Activated CD4-positive, alpha-beta T cell treated with anti-CD3 and anti-CD28 coated beads, Interleukin-2, amount 50 U/mL, for 24 hours (primary cell): ENCODE measurements at places on chromosomes 7 and 10.

DNA sequence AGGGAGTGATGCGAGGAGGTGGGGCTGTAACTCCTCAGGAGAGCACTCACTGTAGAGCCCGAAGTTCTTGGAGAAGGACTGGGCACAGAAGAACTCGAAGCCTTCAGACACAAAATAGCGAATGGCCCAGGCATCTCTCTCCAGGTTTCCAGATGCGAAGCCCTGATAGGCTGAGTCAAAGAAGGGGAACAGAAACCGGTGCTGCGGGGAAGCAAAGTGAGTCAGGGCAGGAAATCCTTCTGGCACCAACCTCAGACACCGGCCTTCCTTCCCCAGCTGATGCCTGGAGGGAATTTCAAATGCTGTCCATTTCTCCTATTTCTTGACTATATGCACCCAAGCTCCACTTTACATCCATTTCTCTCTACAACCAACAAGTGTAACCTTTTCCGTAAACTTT, 26.8 kb downstream of the GOT1 start:
- no peak for DNase-seq

DNA sequence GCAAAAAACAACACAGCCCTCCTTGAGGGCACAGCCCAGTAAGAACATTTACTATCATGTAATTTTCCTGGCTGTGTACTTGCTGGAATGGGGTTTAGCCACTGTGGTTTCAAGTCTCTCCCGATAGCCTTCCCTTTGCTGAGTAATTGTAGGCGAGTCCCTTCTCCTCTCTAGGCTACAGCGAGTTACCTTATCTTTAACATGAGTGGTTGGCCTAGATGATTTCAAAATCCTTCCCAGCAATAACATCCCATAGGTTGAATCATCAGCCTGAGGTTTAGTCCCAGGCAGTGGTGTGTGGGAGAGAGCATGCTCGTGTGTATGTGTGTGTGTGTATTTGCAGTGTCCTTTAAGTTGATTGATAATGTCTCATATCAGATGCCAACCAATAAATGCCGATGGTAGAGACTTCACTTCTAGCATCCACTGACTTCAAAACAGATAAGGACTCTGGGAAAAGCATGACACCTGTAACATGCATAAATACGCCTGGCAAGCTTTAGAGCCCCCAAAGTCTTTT, 142.9 kb upstream of the ZMIZ1 start:
- DNase-seq = no peak

DNA sequence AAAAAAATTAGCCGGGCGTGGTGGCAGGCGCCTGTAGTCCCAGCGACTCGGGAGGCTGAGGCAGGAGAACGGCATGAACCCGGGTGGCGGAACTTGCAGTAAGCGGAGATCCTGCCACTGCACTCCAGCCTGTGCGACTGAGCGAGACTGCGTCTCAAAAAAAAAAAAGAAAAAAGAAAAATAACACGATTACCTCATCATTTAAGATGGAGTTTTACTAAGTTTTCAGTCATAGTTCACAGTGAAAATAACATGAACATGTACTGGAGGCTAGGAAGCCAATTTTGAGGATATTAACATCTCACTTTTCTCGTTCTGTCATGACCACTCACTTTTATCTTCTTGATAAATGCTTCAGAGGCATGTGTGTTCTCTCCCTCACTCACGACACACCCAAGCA, 3.1 kb upstream of the RUNDC3B start:
- DNase-seq = no peak

- DNase-seq = no peak
These were observed 275.6 kb upstream of the AOAH start for GRCh38 chr7:36999626-37000485.

DNA sequence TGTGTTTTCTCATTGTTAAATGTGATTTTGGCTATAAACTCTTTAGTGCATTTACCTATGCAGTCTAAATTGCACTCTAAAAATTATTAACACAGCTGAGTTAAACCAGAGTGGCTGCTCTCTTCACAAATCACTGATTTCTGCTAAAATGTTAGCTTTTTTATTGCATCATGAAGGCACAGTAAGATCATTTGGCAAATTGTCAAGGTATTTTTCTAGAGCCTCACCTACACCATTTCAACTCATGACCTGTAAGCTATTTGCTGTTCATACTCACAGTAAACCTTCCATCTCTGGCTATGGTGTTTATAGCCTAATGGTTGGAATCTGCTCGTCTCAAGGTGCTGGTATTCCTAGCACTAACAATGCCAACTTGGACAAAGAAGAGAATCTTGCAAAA, 25.7 kb downstream of the NDUFB2 start:
- DNase-seq = no peak

- no peak for DNase-seq
These were observed 15.9 kb downstream of the RNF133 start for GRCh38 chr7:122682815-122683550.

- DNase-seq = no peak
These were observed 59.6 kb downstream of the CARD11 start for GRCh38 chr7:2984091-2984490.

GRCh38 chr7:12685550-12685949, 1.9 kb upstream of the ARL4A start:
- DNase-seq = no peak

DNA sequence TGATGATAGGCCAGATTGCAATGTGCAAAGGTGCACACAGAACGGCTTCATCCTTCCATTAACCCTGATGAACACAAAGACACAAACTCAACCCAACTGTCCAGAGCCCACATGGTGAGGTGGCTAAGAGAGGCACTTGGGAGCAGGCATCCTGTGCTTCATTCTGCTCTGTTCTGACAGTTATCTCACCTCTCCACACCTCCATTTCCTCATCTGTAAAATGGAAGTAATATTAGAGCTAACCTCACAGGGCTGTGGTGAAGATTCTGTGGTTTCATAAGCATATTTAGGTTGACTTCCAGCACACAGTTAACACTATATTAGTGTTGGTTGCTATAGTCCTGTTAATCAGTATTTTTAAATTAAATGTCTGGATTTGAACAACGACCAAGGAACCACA, 126.3 kb downstream of the TAX1BP1 start:
- no peak for DNase-seq

GRCh38 chr10:29249018-29249417, 39.9 kb upstream of the LYZL1 start:
- DNase-seq = no peak

GRCh38 chr10:58511765-58512490, 744 bp upstream of the BICC1 start:
- no peak for DNase-seq

- no peak for DNase-seq
These were observed 287.5 kb upstream of the NPVF start for GRCh38 chr7:25515633-25516275.

GRCh38 chr10:19872504-19873271, 56.5 kb downstream of the PLXDC2 start:
- DNase-seq = no peak

GRCh38 chr10:118521415-118522117, 73.9 kb downstream of the PRLHR start:
- no peak for DNase-seq

- DNase-seq = no peak
These were observed 239.2 kb downstream of the EXOC4 start for GRCh38 chr7:133491846-133492652.

DNA sequence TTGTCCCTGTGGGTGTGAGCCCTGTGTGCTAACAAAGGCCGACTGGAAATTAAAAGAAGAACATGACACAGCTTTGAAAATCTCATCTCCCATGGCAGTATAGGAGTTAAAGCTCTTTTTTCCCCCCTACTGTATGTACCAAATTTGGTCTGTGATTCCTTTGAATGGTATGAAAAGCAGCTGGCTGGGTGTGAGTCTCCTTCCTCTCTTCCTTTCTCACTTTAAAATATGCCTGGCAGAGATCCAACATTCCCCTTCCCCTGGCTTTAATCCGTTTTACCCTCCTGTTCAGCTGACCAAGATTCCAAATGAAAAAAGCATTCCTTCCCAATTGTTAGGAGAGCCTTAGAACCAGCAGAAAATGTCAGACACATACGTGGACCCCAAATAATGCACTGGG, 225.0 kb upstream of the CELF2 start:
- no peak for DNase-seq

- no peak for DNase-seq
These were observed 159.0 kb downstream of the CUX1 start for GRCh38 chr7:101976411-101976810.

- no peak for DNase-seq
These were observed 113.6 kb downstream of the TBXAS1 start for GRCh38 chr7:139942636-139943035.

DNA sequence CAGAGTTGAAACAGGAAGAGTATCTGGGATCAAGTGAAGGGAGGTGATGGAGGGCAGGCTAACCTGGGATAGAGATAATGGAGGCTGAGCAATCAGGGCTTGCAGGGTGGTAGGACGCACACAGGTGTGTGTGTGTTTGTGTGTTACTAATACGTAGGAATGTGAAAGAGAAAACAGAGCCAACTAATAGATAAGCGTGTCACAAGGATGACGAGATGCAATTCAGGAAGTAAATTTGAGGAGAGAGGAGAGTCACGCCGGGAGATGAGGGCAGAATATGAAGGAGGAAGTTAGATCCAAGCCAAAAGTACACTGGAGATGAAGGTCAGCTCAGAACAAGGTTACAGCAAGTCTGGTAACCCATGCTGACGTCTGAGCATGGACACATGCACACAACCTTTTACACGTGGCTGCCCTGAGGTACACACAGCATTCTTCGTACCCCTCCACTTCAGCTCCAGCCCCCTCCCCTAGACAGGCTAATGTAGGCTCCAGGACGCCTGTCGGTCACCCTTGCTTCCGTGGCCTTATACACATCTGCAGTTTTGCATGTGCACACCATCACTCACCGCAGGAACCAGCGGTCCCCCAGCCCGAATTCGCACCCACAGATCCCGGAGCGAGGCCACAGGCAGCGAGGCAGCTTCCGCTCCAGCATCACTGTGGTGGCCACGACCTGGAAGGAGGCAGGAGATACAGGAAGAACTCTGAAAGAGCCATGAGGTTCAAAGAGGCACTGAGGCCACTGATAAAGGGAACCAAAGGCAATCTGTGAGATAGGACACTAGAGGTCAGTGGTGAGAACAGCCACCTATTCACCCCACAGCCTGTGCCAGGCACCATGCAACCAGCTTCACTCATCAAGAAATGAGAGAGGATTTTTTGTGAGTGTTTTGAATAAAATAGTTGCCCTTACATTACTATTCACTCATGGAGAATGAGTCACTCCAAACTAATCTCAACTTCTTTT, 23.7 kb upstream of the TRPV6 start:
- no peak for DNase-seq

DNA sequence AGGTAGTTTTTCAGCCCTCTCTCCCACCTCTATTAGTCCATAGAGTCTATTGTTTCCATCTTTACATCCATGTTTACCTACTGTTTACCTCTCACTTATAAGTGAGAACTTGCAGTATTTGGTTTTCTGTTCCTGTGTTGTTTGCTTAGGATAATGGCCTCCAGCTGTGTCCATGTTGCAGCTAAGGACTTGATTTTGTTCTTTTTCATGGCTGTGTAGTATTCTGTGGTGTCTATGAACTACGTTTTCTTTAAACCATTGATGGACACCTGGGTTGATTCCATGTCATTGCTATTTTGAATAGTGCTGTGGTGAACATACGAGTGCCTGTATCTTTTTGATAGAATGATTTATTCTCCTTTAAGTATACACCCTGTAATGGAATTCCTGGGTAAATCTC, 292.4 kb downstream of the PHF14 start:
- no peak for DNase-seq

GRCh38 chr7:139595806-139596205, 72.3 kb downstream of the CLEC2L start:
- DNase-seq = no peak

GRCh38 chr10:113252650-113253618, 299.9 kb upstream of the HABP2 start:
- DNase-seq = no peak

DNA sequence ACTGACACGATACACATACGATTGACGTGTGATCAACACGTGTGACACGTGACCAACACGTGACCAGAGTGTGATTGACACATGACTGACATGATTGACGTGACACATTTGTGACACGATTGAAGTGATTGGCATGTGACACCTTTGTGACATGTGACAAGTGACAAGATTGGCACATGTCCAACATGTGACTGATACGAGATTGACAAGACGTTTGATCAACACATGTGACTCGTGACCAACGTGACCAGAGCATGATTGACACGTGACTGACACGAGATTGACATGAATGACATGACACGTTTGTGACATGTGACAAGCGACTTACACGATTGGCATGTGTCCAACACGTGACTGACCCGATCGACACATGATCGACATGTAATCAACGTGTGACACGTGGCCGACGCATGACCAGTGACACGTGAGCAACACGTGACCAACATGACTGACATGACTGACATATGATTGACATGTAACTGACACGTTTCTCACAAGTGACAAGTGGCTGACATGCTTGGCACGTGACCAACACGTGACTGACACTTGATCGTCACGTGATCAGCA, 22.0 kb downstream of the CRPPA start:
- no peak for DNase-seq

GRCh38 chr10:54665095-54665494, 135.9 kb downstream of the PCDH15 start:
- DNase-seq = no peak

DNA sequence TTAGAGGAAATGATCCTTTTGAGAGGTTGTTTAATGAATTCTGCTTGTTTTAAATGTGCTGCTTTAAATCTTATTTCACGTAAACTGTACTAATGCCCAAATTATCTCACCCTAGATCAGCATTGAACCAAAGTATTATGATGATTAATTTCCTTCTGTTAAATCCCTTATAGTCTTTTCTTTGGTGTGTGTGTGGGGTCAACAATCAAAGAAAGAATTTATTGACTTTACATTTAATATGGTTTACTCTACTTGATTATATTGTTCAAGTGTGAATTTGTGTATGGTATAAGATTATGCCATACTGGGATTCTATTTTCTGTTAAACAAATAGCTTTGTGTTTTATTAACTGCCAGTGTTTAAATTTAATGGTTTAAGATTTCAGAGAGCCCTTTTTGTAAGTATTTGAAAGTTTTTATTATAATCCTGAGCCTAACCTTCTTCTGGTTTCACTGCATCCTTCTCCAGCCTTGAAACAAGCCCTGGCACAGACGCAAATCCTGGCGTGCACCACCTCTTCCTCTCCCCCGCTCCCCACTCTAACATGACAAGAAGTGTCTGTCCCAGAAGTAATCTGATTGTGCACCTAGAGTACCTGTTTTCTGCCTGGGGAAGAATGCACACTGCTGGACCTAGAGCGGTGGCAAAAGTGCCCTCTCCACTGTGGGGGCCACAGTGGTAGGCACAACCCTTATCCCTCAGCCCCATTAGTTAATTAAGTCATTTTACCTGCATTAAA, 70.6 kb downstream of the KAT6B start:
- no peak for DNase-seq
